Stimulated activated CD8-positive, alpha-beta memory T cell treated with anti-CD3 and anti-CD28 coated beads, Interleukin-12 subunit alpha, Interleukin-12 subunit beta, amount 100 ng/mL, for 1 hour (primary cell): ENCODE measurements at places on chromosomes 3 and 15.

DNA sequence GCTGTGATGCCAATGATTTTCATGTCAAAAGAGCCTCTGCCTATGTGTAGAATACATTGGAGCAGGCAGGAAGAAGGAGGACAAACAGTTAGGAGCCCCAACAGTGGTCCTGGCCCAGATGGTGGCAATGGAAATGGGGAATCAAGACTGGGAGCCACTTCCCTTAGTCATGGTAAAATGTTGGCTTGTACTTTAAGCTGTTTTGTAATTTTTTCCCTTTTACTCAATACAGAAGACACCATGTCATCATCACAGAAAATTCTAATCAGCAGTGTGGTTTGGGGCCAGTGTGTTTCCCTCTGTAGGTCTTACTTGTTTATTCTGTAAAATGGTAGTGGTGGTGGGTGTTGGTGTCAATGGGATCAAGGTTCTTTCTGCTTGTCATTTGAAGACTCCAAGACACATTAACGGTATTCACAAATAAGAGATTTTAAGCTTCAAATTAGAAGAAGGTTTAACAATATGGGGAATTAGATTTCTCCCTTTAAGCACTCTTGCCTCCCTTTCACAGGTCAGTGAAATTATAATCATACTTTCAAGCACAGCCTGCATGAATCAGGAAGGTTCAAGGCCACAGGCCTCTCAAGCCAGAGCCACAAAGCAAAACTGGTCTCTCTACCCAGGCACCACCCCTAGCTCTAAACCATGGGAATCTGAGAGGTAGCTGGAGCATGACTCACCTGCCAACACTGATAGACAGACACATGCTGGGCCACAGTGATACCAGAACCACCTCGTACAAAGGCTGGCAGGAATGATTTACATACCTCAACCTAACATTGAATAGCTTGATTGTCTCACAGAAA, 24.9 kb downstream of the SIAH2 start:
- DNase-seq, result no peak

DNA sequence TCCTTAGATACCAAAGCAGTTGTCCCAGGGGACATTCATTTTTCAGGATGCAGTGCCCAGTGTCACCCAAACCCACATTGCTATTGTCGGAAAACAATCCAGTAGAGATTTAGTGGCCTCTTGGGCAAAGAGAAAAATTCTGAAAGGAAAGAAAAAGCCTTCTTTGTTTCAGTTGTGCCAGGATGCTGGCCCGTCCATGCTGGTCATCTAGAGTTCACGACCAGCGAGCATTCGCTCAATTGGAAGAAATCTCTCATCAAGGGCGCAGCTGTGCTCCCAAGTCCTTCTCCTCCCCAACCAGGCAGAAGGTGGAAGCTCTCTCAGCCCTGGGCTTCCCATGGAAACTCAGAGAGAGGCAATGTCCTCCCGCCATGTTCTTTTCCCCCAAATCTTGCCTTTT, 123.7 kb downstream of the MTHFS start:
- no peak for DNase-seq

- DNase-seq, result peak; percentile 34
Measured at GRCh38 chr3:39101022-39101689, 6.3 kb downstream of the GORASP1 start.

DNA sequence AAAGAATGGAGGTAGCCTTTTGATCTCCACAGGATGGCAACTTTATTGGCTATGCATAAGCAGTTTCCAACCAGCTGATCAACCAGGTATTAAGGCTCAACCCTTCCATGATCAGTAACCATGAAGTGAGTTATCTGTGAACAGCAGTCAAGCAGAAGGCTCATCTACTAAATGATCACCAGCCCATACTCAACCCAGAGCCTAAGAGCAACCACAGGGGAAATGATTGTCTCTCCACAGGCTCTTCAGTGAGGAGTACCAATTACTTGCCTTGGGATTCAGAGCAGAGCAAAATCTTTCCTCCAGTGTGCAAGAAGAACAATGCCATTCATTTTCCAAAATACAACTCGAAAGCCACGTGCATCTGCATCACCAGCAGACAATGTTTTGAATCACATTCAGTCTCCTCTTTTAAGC, 754.8 kb downstream of the ROBO1 start:
- no peak for DNase-seq

DNA sequence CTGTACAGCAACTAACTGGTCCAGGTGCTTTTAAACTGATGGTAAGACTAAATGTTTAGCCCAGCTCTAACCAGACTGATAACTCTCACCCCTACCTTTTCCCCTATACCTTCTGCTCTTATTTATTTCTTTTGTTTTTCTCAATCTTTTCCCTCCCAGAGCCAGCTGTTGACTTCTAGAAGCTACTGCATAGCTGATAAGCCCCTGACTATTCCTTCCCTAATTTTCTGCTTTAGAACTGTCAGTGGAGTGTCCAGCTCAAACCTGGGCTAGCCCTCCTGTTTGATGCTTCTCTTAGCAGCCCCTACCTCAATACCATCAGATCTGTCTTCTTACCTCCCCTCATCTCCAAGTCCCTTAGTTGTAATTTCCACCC, 20.6 kb downstream of the SLC35G2 start:
- no peak for DNase-seq

DNA sequence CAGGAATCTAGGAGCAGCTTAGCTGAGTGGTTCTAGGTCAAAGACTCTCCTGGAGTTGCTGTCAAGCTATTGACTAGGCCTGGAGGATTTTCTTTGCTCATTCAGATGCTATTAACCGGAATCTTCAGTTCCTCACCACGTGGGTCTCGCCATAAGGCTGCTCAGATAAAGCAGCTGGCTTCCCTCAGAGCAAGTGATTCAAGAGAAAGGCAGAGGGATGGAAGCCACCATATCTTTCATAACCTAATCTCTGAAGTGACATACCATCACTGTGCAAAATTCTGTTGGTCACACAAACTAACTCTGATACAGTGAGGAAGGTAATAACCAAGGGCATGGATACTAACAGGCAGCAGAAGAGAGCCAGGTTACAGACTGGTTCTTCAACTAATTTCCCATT, 72.7 kb upstream of the FLNB start:
- DNase-seq, result no peak

DNA sequence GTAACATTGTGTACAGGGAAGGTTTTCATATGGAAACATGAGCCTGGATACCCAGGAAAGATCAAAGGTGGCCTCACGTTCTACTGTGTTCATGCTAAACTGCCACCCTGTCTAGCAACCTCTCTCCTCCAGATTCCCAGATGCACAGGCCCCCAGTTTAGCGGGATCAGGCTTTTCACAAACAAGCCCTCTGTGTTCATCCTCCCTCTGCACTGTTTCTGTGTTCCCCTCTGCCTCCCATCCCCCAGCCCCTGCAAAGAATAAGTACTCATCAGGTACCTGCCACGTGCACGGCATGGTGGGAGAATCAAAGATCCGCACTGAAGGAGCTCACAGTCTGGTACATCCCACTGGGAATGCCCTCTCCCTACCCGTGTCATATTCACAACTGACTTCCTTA, 46.1 kb downstream of the TMEM266 start:
- no peak for DNase-seq

- no peak for DNase-seq
Measured at GRCh38 chr15:57961919-57962318, 103.6 kb downstream of the ALDH1A2 start.

- no peak for DNase-seq
Measured at GRCh38 chr3:38576526-38577370, 72.7 kb downstream of the SCN5A start.

GRCh38 chr3:103002425-103003176, 567.8 kb downstream of the ZPLD1 start:
- DNase-seq, result no peak

DNA sequence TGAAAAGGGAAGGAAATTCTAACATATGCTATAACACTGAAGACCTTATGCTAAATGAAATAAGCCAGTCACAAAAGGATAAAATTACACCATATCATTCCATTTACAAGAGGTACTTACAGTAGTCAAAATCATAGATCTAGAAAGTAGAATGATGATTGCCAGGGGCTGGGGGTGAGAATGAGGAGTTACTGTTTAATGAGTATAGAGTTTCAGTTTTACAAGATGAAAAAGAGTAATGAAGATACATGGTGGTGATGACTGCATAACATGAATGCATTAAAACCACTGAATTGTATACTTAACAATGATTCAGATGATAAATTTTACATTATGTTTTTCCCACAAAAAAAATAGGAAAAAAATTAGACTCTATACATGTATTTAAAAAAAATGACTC, 152.6 kb downstream of the SCAPER start:
- no peak for DNase-seq

GRCh38 chr3:57007521-57008460, 52.7 kb upstream of the SPATA12 start:
- DNase-seq, result no peak

DNA sequence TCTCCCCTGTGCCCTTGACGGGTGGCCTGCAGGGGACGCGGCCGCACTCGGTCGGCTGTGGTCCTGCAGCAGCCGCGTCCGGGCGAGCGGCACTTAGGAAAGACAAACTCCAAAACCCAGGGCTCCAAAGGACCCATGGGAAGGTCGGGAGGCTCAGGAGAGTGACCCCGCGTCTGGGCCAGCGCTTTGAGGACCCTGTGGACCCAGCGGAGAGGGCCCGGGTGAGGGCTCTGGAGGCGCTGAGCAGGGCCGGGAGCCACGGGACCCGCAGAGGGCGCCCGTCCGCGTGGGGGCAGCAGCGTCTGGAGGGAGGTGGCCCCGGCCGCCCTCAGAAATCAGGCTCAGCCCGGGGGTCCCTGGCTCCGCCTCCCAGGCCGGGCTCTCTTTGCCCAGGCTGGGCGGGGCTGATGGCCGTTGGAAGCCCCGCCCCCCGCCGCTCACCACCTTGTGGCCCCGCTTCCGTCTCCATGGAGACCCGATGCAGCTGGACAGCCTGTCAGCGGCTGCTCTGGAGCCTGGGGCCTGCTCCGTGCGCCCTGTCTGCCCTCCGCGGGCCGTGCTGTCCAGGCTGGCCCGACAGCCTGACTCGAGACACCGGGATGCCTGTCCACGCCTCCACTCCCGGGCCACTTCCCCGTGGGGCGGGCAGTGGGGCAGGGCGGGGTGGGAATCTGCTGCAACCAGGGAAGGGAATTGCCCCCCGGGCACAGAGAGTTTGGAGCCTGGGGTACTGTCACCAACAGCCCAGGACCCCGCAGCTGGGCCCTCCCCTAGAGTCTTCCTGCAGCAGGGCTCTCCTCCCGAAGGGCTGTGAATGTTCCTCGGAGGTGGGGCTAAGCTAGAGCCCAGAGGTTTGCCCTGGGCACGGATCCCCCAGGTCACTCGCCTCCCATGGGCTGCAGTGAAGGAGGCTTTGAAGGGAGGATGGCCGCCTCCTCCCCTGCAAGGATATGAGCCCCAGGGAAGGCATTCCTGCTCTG, 34.8 kb upstream of the RPL32 start:
- DNase-seq, result no peak

- DNase-seq, result no peak
Measured at GRCh38 chr15:74123658-74124057, 6.7 kb upstream of the ISLR2 start.

DNA sequence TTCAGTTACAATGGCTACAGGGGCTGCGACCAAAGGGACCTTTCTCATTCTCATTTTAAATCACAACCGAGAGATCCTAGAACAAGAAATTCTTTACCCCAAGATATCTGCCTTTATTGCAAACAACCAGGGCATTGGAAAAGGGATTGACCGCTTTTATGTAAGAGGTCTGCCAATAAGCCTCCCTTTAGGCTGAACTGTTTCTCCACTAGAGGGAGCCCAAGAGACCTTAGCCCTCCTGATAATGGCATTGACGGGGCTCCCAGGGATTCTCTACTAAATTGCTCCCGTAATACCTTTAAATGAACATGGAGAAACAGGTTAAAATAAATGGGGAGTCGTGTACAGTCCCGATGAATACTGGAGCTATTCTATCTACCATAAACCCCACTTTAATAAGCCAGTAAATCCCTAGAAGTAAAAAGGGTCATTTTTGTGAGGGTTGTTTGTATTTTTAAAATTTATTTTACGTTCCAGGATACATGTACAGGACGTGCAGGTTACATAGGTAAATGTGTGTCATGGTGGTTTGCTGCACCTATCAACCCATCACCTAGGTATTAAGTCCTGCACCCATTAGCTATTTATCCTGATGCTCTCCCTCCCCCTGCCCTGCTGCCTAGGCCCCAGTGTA, 7.5 kb upstream of the IGSF10 start:
- DNase-seq, result peak; percentile 2

GRCh38 chr15:85005746-85006145, 24.1 kb downstream of the PDE8A start:
- DNase-seq, result no peak

DNA sequence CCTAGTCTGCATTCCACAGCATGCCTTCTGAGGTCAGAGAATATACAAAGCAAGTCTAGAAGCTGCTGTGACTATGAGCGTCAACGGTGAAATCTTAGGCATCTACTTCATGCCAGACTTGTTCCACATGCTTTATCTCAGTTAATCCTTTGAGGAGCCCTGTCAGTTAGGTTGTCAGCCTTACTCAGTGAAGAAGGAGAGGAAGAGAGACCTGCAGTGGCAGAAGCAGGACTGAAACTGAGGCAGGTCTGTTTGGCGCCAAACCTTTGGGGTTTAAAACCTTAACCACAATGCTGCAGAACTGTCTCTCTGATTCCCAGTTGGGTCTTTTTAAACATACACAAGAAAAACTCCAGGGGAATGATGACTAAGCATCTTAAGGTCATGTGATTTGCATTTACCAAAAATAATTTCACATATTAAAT, 139.0 kb upstream of the LIPC start:
- DNase-seq, result no peak

GRCh38 chr15:82810890-82811426, 1.5 kb downstream of the WHAMM start:
- DNase-seq, result peak; percentile 20

GRCh38 chr3:113228498-113229286, 17.3 kb downstream of the BOC start:
- DNase-seq, result no peak

DNA sequence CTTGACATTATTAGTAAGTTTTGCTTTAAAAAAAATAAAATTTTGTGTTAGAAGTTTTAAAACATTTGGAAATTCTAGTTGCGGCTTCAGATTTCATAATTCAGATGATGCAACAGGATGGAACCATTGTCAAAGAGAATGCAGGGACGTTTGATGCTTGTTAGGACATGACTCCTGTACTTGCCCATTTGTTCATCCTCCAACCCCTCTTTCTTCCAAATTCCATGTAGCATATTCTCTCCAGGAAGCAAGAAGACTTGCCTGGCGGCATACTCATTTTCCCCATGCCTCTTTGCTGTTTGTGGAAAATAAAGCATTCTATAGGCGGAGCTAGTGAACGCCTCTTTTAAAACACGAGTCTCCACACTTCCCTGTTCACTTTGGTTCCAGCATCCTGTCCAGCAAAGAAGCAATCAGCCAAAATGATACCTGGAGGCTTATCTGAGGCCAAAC, at the start of gene CSTA:
Gene CSTA (plus strand): TSS at position 378 of the 453 bp plus-strand sequence. CDS start 45 bp downstream, at position 423.
- DNase-seq, result no peak

- DNase-seq, result no peak
Measured at GRCh38 chr15:73599934-73600333, 33.3 kb downstream of the NPTN start.

GRCh38 chr3:94643400-94643799, 580.5 kb downstream of the NSUN3 start:
- DNase-seq, result no peak

DNA sequence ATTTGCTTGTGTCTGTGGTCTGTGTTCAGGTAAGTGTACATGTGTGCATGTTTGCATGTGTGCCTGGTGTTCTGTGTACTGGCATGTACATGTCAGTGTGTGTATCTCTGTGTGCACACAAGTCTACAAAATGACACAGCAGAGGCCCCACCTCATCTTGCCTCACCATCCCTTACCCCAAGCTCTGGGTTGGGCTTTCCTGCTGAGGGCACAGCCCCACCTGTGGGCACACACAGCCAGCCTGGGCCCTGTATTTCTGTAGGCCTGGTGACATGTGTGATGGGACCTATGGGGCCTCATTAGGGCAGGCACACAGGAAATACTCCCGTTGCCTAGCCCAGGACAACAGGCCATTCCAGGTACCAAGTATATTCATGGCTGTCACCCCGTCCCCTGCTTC, 13.5 kb downstream of the VIPR1 start:
- no peak for DNase-seq
